ENCODE measurements at places on chromosomes 5 and 9.

- no peak for DNase-seq
Observed at GRCh38 chr9:132575811-132576210, 6.6 kb upstream of the BARHL1 start.

GRCh38 chr9:88925481-88925880, 65.8 kb upstream of the S1PR3 start:
- no peak for DNase-seq

- DNase-seq: no peak
Observed at GRCh38 chr9:87406543-87407166, 91.0 kb upstream of the DAPK1 start.

DNA sequence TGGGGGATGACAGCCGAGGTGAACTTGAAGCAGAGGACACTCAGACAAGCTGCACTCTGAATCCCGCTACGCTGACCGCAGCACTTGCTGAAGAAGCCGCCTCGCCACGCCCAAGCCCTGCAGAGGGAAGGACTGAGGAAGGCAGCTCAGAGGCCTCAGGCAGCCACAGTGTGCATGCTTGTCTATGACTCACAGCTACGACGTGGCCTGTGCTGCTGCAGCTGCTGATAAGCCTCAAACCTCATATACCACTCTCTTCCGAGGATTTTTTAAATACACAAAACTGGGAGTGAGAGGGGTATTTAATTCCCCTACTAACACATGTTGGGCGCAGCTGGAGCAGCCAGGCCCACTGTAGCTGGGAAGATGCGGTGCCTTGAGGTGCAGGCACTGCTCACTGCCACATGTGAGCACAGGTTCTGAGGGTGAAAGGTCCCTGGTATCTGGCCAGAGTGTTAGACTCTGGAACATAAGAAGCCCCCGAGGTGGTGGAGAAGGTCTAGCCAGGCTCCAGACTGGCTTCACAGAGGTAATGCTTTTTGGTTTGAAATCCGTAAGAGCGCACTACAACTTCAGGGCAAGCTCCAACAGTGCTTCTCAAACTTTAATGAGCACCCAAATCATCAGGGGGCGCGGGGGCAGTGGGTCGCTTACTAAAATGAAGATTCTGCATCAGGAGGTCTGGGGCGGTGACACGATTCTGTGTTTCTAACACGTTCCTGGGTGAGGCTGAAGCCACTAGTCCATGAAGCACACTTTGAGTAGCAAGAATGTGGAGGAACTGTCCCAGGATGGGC, 196.8 kb downstream of the AUH start:
- DNase-seq: peak; percentile 92

- DNase-seq: no peak
Observed at GRCh38 chr5:138950421-138951031, 75.4 kb upstream of the LRRTM2 start.

GRCh38 chr9:125142560-125143376, 560 bp downstream of the SCAI start:
- DNase-seq: no peak

GRCh38 chr5:932151-932627, 39.5 kb downstream of the TRIP13 start:
- DNase-seq: no peak

GRCh38 chr9:536597-537511, 304.6 kb upstream of the DMRT1 start:
- no peak for DNase-seq

DNA sequence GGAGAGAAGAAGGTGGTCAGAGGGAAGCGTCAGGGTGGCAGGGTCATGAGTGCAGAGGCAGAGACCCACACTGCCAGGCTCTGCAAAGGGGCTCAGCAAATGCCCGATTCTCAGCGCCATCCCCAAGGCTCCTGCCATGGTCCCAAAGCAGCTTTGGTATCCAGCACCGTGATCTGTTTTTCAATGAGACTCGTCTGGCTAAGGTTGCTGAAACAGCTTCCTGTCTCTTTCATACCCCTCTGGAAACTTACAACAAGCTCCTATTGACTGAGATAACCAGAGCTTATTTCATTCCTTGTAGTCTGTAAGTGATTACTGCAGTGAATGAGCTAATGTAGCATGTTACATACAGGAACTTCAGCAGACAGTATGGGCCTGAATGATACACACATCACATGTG, 568.6 kb upstream of the DAP start:
- DNase-seq: no peak

- DNase-seq: peak; percentile 20
Observed at GRCh38 chr5:36724467-36725332, 118.3 kb downstream of the SLC1A3 start.

DNA sequence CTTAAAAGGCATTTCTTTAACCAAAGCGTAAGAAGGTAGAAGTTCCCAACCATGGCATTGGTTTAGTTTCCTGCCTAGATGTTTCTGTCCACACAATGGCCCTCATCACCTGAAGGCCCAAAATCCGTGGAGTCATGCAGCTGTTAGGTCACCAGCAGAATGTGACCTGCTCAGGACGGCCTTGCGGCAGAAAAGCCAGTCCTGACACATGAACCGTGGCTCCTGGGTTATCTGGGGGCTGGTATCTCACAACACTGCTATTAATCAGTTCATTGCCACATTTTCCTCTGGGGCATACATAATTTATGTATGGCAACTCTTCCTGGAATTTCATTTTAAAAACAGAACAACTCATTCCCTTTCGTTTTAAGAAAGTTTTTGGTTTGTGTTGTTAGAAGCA, 278.4 kb downstream of the ATPSCKMT start:
- no peak for DNase-seq

DNA sequence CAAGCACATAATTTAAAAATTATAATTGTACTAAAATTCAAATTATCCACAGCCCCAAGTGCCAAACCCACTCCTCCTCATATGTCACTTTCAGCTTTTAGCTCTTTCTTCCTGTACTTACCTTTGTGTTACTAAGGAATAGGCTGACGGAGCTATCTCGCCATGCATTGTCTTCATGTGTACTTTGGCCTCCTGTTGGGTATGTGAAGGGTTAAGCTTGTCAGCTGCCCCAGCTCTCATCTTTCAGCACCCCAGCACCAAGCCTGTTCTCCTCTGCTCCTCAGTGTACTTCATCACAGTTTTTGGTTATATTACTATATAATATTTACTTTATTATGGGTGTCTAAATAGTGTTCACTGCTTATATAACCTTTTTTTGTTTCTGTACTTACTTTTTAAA, 46.2 kb downstream of the OSTF1 start:
- DNase-seq: no peak

DNA sequence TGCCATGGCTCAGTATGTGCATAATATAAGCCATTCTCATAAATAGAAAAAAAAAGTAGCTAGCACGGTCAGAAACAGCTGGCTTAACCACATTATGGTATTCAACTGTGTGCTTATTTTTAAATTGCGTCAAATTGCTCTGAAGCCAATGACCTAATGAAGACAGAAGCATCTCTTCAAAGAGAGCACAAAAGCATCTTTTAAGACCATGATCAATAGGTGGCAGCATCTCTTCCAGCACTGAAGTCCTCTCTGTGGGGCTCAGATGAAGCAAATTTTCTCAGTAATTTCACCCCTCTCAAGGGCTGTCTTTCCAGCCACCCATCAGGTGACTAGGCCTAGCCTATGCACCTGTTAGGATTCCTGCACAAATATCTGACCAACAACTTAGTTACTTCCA, 251.4 kb downstream of the GLIS3 start:
- peak; percentile 4 for DNase-seq

DNA sequence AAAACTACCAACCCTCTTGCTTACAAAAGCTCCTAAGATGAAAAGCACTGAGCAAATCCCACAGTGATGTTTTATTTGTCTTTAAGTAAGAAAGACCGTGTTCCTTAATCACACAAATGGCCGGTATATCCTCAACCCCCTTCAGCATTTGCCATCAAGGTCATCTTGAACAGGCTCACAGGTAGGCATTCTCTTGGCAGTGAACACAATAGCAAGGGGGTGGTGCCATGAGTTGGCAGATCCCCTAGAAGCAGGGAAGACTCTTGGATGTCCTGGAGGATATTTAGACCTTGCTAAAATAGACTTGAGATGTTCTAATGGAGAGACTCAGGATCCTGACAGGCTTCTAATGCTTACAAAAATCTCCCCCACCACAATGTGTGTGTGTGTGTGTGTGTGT, 323.0 kb downstream of the SPOCK1 start:
- no peak for DNase-seq

DNA sequence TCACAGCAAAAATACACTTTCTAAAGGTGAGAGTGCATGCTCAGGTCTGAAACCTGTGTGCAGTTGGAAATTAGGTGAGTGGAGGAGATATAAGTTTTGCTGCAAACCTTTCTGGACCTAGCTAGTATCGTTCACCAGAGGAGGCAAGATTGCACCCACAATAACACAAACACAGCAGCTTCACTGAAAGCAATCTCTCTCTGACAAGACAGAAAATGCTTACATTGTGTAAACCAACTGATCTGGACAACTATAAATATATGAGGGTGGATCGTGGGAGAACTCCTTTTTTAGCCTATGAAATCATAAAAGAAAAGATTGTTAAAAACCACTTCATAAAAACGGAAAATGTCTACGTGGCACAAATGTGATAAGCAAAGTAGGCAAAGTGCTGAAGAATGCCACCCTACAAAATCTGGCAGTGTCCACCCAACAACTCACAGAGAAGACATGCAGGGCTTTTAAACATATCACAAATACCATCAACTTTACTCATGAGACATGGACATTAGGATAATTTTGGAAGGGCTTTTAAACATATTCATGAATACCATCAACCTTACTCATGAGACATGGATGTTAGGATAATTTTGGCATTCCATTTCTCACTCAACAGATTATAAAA, 134.3 kb downstream of the CDH18 start:
- DNase-seq: no peak

GRCh38 chr9:121598965-121599871, 52.2 kb upstream of the DAB2IP start:
- DNase-seq: no peak

GRCh38 chr5:131515348-131515747, 119.7 kb downstream of the RAPGEF6 start:
- no peak for DNase-seq

GRCh38 chr9:121672986-121673385, 21.6 kb downstream of the DAB2IP start:
- no peak for DNase-seq

- DNase-seq: no peak
Observed at GRCh38 chr5:93891491-93892480, 150.4 kb upstream of the POU5F2 start.

DNA sequence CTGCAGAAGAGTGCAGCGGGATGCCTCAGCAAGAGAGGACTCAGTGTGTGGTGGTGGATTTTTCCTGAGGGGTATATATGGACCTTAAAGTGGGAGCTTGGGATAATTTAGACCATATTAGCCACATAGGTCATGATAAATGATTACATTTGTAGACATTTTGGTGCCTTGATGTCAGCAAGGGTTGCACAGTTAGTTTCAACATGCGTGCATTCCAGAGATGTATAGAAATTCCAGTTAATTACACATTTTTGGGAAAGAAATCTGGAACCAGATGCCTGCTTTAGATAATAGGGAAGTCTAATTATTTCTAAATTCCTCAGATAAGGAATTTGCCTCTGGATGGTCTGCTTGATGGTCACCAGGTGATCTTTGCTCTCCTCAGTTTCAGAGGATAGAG, 440.6 kb upstream of the PAPPA start:
- DNase-seq: no peak

DNA sequence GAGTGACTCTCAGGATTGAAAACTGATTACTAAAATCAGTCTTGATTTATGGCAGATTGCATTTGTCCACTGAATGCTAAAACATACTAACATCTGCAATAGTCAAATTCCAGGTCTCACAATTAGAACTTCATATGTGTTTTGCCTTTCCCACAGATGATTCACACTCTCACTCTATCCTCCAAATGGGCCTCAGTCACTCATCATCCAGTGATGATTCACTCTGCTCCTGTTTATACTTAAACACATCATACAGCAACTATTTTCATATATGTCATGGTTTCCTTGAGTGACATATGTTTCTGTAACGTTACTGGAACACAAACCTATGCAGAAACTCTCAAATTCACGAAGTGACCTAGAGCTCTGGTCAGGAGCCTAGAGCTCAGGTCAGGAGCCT, 512.9 kb downstream of the HINT1 start:
- DNase-seq: peak; percentile 1

GRCh38 chr5:6615034-6615815, 17.6 kb downstream of the NSUN2 start:
- no peak for DNase-seq

GRCh38 chr9:92966518-92966800, 19.1 kb downstream of the FGD3 start:
- DNase-seq: no peak

DNA sequence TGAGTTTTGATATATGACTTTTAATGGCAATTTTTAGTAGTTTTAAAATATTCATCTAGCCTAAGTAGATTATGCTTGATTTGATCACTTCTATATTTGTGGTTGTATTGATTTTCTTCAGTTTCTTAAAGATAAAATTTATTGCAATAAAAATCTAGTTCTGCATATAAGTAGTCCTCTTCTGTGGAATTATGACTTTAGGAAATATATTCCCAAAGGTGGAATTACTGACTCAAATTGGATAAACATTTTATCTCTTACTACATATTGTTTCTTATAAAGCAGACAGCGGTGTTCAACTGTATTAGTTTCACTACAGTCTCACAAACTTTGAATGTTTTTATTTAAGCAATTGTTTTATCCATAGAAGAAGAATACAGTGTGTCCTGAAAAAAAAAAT, 883.0 kb upstream of the SEMA6A start:
- no peak for DNase-seq

DNA sequence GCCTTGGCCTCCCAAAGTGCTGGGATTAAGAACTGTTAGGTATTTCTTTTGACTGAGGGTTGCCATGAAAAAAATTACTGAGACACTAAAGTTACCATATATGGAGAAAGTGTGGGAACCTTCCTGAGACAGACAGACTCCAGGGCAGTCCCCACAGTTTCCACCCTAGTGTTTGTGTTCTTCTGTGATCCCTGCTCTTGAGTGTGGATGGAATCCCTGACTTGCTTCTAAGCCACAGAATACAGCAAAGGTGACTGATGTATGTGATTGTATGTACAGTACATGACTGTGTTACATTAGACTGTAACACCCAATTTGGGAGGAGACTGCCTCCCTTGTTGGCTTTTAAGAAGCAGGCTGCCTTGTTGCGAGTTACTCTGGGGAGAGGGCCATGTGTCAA, 24.7 kb upstream of the ADAM19 start:
- no peak for DNase-seq

DNA sequence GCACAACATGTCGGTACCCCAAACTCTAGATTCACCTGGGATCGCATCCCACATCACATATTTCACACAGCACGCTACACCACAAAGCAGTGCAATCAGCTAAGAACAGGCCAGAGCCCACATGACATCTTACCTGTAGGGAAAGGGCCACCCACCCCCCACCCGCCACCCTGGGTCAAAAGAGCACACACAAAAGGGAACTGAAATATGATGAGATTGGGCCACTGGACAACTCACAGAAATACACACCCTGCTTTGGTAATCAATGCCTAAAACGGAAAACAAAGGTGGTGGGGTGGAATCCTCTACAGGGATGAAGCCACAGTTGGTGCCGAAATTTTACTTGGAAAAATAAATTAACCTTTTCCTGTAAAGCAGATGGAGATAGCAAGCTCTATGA, 13.1 kb downstream of the RETREG1 start:
- DNase-seq: no peak

- DNase-seq: no peak
Observed at GRCh38 chr9:130632841-130633240, 31.6 kb upstream of the PRDM12 start.
